CD4-positive, alpha-beta T cell treated with Interleukin-17A for 1 hour (primary cell): ENCODE measurements at places on chromosomes 7 and 10.

- no peak for DNase-seq
These were observed 26.8 kb downstream of the WNT2 start for GRCh38 chr7:117296066-117296465.

GRCh38 chr7:19060761-19061259, 56.6 kb downstream of the TWIST1 start:
- no peak for DNase-seq

GRCh38 chr10:82245157-82245556, 370.2 kb downstream of the NRG3 start:
- no peak for DNase-seq

DNA sequence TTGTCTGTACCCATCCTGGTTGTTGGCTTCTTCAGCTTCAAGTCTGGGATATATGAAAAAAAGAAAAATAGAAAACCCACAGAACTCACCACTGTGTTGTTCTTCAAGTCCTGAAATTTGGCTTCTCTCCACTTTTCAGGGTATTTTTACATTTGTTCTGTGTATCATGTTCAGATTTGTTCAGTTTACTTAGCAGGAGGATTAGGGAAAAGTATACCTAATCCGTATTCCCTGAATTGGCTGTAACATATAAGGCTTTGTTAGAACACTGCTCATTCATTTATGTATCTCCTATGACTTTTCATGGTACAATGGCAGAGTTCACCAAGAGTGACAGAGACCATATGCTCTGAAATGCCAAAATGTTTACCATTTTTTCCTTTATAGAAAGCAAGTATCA, 146.9 kb downstream of the PTN start:
- no peak for DNase-seq

GRCh38 chr7:84207025-84207424, 12.4 kb upstream of the SEMA3A start:
- DNase-seq, result no peak

- no peak for DNase-seq
These were observed 15.3 kb upstream of the TMEM248 start for GRCh38 chr7:66905689-66906088.

DNA sequence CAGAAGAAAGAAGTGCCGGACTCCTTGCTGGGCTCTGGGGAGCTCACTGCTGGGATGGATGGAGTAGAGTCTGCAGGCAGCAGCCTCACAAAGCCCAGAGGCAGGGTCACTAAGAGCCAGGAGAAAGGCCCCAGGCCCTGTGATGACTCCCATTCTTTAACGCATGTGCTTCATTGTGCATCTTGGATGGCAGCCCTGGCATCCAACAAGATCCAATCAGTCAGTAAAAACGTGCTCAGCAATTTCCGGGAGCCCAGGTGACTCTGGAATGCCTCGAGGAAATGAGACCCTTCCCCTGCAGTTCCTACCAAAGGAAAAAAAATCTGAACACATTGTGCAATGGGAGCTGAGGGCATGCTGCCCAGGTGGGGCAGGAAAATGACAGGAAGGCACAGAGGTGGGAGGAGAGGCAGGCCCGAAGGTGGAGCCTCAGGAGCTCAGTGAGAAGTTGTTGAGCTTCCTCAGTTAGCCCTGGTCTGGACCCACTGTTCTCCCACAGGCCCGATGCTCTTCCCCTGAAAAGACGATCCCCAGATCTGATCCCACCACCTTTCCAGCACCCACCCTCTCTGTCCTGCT, 60.7 kb upstream of the TMEM72 start:
- DNase-seq, result no peak

GRCh38 chr10:73773152-73773879, 8.5 kb upstream of the CHCHD1 start:
- no peak for DNase-seq
